ENCODE measurements at places on chromosomes 3 and 15.

DNA sequence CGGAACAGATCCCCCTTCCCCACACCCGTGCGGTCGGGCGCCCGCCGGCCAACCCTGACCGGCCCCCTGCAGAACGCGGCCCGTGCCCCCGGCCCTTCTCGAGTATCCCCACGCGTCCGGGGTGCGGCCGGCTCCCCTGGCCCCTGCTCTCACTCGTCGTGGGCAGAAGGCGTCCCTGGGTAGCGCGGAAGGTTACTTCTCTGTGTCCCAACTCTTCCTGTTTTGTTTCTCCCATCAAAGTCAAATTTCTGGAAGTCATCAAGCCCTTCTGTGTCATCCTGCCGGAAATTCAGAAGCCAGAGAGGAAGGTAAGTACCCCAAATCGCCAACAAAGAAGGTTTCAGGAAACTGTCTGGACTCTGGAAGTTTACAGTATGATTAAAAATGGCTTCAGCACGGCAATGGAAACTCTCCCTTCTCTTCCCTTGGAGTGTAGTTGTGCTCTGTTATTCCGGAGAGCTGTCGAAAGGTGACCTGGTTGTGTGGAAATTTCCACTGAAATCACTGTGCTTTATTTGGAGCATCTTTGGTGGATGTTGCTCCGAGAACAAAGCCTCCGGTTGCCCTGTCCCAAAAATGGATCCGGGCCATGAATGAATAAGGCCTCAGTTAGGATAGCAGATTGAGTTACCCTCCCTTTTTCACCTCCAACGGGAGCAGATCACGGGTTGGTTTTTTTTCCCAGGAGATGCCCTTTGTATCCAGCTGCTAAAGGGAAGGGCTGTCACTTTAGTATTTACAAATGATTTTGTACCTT is 536 bp downstream of the SEC61A1 start:
- DNase-seq: no peak

DNA sequence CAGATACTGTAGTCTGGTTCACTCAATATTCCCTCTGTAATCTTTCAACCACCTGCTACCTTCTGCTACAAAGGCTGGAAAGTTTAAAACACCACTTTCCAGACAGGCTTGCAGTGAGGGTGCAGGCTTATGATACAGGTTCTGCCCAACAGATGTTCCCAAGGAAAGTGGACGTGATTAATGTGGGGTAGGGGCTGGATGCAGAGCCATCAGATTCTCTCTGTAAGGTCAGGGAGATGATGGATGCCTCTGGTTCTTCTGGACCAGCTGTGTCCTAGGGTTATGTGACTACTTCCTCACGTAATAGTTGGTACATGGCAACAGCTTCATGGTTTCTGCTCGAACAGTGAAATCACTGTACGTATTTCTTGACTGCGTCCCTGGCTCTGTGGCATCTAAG is 11.1 kb downstream of the GPR176 start:
- DNase-seq: no peak

- no peak for DNase-seq
Measured at GRCh38 chr3:10515884-10516495, 10.6 kb upstream of the ATP2B2 start.

GRCh38 chr3:42894698-42895579 is 11.0 kb upstream of the ZNF662 start:
- DNase-seq: no peak

- DNase-seq: no peak
Measured at GRCh38 chr15:59245559-59245958, 38.9 kb downstream of the LDHAL6B start.

- peak; percentile 67 for DNase-seq
Measured at GRCh38 chr3:47522082-47522987, 8.8 kb upstream of the ELP6 start.
